ENCODE measurements at places on chromosomes 3 and 15.

- no peak for DNase-seq
Observed at GRCh38 chr3:10632741-10633140, 127.4 kb upstream of the ATP2B2 start.

DNA sequence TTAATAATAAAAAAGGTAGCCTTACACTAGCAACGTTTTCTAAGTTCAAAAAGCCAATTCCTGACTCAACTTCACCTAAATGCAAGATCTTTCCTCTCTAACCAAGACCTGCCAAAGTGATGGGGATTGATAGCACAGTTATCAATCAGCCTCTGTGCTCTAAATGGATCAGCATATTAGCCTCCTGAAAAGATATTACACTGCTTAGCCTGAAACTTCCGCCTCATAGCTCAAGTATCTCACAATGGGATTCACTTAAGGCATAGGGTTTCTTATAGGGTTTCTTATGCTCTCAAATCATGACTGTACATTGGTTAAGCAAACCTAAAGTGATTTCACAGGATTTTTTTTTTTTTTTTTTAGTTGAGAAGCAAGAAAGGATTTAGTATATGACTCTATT, 436 bp upstream of the SLC9A9 start:
- no peak for DNase-seq

DNA sequence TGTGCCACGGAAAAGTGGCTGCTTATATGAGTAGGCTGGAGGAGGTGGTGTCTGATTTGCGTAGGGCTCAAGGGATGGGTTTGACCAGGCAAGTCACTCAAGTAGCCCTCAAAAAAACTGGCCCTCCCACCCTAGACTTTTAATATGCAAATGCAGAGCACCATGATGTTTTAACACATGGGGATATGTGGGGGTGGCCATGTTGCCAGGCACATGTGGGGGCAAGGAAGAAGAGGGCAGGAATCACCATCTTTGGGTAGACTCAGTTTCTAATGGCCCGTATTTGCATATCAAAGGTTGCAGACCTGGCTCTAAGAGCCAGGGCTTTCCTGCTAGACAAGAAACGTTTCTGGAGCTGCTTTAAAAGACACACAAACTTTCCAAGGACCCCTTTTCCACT, 307.2 kb upstream of the NDN start:
- DNase-seq = no peak

- DNase-seq = no peak
Observed at GRCh38 chr3:128077202-128077624, 25.0 kb downstream of the SEC61A1 start.

GRCh38 chr3:163490119-163490518, 1588.2 kb downstream of the SI start:
- DNase-seq = no peak

DNA sequence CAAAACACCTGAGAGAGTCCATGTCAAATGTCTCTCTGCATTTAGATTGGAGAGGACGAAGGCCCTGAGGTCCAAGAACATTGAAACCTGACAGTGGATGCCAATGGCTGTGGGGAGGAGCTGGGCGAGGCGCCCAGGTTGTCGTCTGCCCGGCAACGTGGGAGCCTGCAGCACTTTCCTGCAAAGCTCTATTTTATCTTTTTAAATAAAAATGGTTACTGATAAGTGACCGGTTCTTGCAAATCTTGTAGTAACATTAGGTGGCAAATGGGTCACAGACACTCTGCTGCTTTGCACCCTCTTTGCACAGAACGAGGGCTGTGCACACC, 19.5 kb upstream of the FANCD2 start:
- DNase-seq = no peak

DNA sequence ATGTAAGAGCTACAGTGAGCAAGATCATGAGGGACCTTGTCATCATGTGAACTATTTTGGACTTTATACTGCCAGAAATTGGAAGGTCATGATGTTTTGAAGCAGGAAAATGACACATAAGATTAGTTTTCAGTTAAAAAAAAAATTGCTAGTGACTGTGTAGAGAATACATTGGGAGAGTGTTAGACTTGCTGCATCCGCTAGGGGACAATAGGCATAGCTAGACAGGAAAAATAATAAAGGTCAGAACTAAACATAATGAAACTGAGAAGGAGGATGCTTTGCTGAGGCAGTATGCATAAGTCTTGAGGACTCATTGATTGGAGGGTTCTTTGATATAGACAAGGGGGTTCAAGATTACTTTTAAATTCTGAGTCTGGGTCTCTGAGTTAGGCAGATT, 275.8 kb upstream of the KCNH8 start:
- no peak for DNase-seq

- DNase-seq = no peak
Observed at GRCh38 chr3:17583530-17583929, 158.9 kb downstream of the TBC1D5 start.

DNA sequence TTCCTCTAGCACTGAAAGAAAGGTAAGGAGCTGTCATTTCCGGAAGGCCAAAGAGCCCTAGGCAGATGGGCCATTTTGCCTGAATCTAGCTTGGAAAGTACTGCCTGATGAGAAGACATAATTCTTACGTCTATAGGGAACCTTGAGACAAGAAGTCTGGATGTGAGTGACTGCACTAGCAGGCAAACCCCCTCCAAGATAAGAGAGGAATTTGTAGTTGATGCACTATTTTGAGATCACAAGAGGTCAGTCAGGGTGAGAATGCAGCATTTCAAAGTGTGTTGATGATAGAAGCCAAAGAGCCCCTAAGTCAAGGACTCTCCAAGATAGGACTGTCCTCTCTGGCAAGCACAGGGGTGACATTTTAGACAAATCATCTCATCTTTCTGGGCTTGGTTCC, 99.2 kb downstream of the HES1 start:
- no peak for DNase-seq

GRCh38 chr3:181330821-181331563, 341.5 kb upstream of the DNAJC19 start:
- no peak for DNase-seq

- no peak for DNase-seq
Observed at GRCh38 chr3:127685708-127686511, 13.2 kb downstream of the ABTB1 start.

DNA sequence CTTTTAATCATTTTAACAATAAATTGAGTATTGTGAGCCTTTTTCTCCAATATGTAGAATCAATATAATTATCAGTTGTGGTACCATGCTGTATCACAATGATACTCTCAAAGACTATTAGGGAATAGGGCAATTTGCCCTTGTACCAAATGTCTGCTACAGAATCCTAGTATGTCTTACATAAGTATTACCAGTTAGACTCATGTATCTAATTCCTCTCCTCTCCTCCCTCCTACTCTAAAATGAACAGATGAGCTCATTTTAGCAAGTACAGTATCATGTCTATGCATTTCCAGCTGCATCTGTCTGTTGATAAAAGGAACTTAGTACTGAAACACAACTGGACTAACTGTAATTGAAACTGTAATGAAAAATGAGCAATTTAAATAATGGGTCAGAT, 124.3 kb upstream of the ATP11B start:
- no peak for DNase-seq

- DNase-seq = no peak
Observed at GRCh38 chr15:89822026-89822425, 7.4 kb upstream of the ANPEP start.

DNA sequence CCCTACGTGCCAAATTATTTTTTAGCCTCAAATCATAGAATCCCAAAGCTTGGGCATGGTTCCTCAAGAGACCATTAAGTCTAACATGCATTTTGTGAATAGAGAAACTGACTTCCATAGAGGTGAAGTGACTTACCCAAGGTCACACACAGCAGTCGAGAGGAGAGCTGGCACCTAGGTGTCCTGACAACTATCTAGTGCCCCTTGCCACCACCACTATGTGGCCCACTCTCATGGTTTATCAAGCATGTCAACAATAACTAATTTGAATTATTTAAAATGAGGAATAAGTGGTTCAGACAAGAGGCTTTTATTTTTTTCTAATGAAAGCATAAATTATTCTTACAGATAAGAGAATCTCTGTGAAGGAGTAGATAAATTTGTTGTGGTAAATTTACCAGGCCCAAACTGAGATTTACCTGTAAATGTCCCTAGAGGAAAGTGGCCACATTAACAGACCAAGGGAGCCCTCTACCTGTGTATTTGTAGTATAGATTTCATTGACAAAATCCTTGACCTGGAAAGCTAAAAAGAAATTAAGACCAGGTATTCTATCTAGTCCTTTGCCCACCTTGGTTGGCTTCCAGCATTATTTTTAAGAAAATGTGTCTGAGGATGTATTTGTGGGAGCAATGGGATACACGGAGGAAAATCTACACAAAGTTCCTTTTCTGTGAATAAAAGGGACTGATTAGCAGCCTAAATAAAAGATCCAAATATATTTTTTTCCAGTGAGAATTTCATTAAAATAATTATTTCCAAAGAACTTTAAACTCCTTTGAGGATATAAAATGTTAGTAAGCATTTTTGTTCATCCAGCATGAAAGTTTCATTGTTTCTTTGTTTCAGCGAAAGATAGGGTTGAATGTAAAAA, 49.1 kb downstream of the IQCH start:
- peak; percentile 23 for DNase-seq

DNA sequence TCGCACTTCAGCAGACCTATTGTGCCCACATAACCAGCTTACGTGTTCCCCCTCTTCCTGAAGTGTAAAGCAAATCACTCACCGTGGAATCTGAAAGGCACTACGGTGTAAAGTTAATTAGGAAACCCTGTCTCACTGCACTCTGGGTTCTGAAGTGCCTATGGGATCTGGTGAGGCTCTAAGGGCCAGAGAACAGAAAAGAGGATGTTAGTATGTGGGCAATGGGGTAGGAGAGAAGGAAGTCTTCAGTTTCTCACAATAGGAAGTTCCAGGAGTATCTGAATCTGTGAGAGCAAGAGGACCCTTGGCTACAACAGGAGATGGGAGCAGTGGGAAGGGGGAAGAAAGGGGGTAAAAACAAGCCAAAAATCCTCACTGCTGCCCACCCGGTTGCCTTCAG, 71.4 kb downstream of the ITGB5 start:
- DNase-seq = no peak

- DNase-seq = no peak
Observed at GRCh38 chr15:40933517-40933902, 4.4 kb downstream of the DLL4 start.

DNA sequence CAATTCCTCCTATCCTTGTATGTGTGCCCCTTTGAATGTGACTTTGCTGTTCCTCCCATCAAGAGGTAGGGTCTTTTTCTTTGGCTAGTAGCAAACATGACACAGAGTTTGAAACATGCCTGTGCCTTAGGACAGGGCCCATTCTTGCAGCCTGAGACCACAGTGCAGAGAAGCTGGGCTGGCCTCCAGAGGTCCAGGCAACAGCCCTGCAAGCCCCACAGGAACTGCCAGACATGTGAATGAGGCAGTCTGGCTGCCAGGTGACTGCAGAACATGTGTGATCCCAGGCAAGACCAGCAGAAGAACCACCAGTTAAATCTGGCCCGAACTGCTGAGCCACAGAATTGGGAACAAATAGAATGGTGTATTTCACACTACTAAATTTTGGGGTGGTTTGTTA, 1.2 kb upstream of the HGD start:
- DNase-seq = no peak

DNA sequence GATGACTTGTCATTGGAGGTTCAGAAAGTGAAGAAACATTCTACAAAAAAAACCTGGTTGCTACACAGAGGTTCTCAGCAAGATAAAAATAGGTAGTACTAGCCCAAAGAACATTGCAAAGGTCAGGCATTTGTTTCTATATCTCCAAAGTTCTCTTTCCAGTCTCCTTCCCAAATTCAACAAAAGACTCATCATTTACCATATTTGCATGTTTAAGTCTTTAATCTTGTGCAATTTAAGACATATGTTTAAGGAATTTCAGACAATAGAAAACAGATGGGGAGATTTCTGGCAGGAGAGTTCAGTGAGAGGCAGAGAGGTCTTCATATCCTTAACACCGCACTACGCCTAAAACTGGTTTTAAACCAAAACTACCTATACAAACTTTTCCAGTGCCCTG, 173.8 kb upstream of the THBS1 start:
- DNase-seq = no peak

GRCh38 chr3:46478341-46478740, 13.6 kb upstream of the LTF start:
- no peak for DNase-seq

- DNase-seq = no peak
Observed at GRCh38 chr3:170323331-170323730, 34.2 kb upstream of the SKIL start.

DNA sequence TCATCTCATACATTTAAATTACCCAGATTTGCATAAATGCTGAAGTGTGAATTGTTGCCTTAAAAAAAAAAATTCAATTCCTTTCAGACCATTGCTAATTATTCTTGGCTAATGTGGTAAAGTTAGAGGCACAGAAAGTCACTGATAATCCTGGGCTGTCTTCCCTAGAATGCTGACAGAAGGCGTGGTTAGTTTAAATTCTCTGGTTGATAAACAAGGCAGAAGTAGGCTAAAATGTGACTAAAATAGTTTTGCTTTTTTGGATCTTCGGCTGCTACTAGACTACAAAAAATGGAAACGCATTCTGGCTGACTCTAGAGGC, 193.7 kb downstream of the OTOL1 start:
- DNase-seq = no peak

- no peak for DNase-seq
Observed at GRCh38 chr3:12342151-12342550, 53.3 kb downstream of the PPARG start.

GRCh38 chr3:193457526-193457925, 79.0 kb upstream of the ATP13A5 start:
- DNase-seq = no peak

DNA sequence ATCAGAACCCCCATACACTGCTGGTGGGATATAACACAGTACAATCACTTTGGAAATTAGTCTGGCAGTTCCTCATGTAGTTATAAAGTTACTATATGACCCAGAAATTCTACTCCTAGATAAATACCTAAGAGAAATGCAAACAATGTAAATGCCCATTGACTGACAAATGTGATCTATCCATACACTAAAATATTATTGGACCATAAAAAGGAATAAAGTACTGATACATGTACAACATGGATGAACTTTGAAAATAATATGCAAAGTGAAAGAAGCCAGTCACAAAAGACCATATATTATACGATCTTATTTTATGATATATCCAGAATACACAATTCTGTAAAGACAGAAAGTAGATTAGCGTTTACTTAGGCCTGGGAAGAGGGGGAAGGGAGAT, 7.8 kb downstream of the IMPG2 start:
- no peak for DNase-seq

- DNase-seq = no peak
Observed at GRCh38 chr3:53552730-53553129, 58.3 kb downstream of the CACNA1D start.

DNA sequence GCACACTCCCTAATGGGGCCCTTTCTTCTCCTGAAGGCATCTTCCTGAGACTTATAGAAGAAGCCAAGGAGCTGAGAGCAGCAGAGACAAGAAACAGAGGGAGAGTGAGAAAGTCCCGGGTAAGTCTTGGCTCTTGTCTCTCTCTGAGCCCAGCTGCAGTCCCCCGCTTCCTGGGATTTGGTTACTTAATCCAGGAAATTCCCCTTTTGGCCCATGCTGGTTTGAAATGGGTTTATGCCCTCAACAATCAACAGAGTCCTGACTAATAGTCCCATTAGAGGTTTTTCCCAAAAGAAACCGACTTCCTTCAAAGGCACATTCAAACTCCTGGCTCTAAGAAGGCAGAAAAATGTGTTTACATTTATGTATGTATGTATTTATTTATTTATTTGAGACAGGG, 22.0 kb downstream of the TMEM158 start:
- DNase-seq = no peak

GRCh38 chr15:77112838-77113504, 42.1 kb upstream of the TSPAN3 start:
- DNase-seq = no peak

Data from activated gamma-delta T cell treated with Interleukin-2 at 50 U/mL for 16 hours (primary cell).